Thyroid gland (tissue), 4 donors: ENCODE measurements at places on chromosomes 2 and 18.

- no peak for DNase-seq
Observed at GRCh38 chr18:31857526-31858106, 85.3 kb downstream of the TRAPPC8 start.

DNA sequence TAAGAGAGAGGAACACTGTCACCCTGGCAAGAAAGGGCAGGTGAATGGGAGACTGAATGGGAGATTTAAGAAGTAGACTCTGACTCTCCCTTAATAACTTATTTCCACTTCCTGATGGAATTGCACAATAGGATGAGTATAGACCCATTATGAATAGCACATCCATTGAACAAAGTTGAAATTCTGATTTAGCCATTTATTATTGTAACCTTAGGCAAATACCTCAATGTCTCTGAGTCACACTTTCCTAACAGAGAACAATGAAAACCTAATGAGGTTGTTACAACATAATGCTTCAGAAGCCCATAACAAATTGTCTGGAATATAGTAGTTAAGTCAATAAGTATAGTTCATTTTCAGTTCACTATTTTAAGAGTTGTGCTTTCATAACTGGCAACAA, 78.9 kb downstream of the NRXN1 start:
- no peak for DNase-seq

GRCh38 chr2:158716121-158716791, 78.9 kb upstream of the DAPL1 start:
- DNase-seq, result no peak

DNA sequence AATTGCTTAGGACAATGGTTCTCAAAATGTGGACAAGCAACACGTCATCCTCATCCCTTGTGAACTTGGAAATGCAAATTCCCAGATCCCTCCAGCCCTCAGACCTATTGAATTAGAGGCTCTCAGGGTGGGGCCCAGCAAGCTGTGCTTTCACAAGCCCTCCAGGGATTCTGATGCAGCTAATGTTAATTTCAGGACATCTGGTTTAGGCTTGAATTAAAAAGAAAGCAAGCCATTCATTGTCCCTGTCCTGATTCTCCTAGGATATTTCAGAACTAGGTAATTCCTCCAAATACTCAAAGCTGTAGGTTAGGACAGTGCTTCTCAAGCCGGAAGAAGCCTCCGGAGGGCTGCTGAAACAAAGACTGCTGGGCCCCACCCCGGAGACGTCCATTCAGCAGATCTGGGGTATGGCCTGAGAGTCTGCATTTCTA, 26.0 kb upstream of the GLI2 start:
- DNase-seq, result no peak

- no peak for DNase-seq
Observed at GRCh38 chr2:75238670-75239330, 39.5 kb upstream of the TACR1 start.

DNA sequence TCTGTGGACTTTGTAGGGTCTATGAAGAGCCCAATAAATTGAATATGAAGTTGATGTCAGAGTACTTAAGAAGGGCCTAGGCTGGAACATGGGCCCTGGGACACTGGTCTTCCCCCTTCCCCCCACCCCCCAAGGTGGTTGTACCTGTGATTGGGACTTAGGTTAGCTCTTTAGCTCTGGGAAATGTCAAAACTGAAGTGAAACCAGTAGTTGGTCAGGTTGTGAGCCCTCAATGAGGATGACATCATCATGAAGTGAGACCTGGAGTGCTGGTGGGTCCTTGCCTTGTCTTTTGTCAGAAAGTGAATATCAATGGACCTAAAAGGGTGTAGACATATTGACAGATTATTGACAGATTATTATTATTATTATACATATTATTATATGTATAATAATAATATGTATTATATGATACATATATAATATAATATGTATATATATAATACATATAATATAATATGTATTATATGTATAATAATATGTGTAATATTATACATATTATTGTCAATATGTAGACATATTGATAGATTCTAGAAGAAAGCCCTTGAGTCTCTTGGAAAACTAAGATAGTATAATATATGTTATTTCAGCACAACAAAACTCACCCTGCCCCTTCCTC, 5.4 kb downstream of the MARS2 start:
- no peak for DNase-seq
